HepG2 (cell line): ENCODE measurements at places on chromosomes 4 and X. TPM values are rescaled to one million over a fixed set of nuclear protein-coding genes. Genes with fewer than 3 reads are reported as not detected.

The AASDH gene
- 7.8 and 14.1 TPM in 2 replicates for polyA plus RNA-seq

The CWH43 gene
- not detected in 2 replicates for polyA plus RNA-seq

DNA sequence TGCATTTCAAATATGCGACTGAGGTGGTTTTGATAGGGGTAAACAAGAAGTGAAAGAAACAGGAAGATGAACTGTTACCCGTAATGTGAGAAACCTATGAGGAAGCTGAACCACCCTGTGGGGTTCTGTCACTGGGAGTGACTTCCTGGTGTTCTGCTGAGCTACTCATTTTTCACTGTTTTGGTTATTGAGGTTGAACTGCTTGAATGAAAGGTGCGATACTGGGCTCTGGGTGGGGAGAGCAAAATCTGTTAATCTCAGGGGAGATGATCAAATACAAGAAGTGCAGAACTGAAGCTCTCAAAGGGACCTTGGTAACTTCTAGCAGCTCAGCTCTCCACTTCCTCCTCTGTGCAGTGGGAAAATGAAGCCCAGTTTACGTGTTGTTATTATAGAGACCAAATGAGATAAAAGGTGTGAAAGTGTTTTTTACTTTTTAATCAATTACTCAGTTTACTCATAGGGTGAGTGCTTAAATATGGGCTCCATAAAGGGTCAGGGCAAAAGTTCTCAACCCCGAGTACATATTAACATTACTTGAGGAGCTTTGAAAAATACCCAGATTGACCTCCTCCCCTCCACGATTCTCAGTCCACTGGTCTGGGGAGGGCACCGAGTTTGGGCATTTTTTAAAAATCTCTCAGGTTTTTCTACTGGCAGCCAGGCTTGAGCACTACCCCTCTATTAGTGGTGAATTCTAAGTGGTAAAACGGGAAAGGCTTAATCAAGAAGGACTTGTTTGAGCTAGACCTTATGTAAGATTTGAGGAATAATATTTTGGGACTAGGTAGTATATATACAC lies 66.7 kb downstream of the COQ2 start:
- DNase-seq, result no peak

The TRIM61 gene
- polyA plus RNA-seq, result not detected in 2 replicates

The IL1RAPL1 gene
- polyA plus RNA-seq, result 0.04 TPM in 1 of 2 replicates, not detected in the other

The PSAPL1 gene
- polyA plus RNA-seq, result 0.16 and 0.20 TPM in 2 replicates

- DNase-seq, result peak; percentile 1
These were observed 2.5 kb upstream of the PLP1 start for GRCh38 chrX:103774070-103774642.

DNA sequence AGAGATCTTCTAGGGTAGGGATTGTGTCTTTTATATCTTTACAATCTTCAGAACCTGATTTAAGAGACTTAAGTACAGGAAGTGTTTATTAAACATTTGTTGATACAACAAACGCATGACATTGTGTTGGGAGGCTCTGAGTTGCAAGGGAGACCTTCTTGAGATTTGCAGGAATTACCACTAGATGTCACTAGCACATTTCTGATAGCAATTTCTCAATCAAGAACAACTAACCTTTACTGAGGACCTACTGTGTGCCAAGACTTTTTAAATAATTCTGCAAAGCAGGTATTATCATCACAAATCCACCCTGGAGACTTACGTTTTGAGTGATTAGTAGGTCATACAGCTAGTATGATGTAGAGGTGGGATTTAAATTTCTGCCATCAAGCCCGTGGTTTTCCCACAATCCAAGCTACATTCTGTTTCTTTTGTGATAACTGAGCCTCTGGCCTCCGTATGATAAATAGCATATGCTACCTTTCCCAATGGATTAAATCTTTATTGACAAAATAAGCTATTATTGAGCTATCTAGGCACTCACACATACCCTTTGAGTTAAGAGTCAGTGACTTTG lies 986.0 kb downstream of the CCSER1 start:
- DNase-seq, result peak; percentile 7
